ENCODE measurements at places on chromosomes 13 and 19.

- no peak for DNase-seq
These were observed 201.0 kb downstream of the POSTN start for GRCh38 chr13:37397535-37397934.

DNA sequence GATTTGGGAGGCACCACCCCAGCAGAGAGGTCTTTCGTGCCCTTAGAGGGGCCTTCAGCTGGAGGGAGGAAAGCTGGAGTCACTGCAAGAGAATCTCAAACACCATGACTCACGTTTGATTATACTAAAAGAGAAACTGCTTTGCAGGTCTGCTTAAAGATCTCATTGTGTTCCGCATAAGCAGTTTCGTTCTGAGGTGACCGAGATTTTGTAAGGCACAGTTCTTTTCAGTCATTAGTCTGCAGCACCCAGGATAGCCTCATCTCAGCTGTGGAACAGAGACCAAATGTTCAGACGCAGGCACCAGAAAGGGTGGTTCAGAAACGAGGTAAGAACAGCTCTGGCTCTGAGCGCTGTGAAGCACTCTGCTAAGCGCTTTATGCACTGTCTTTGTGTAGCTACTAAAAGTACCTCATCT lies 71.2 kb upstream of the GTF3A start:
- DNase-seq = no peak

DNA sequence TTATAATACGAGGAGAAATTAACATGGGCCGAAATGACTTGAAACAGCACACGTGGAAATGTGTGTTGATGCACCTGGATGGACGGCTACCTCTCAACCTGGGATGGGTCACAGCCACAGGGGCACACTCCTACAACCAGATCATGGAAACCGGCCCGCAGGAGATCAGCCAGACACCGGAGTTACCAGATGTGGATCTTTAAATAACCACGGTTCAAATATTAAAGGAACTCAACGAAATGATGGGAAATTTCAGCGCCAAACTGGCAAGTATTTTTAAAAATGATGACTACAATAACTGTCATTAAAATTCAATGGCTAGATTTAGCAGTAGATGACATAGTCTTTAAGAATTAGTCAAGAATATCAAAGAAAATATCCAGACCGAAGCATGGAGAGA lies 166.9 kb upstream of the GPR12 start:
- DNase-seq = no peak

DNA sequence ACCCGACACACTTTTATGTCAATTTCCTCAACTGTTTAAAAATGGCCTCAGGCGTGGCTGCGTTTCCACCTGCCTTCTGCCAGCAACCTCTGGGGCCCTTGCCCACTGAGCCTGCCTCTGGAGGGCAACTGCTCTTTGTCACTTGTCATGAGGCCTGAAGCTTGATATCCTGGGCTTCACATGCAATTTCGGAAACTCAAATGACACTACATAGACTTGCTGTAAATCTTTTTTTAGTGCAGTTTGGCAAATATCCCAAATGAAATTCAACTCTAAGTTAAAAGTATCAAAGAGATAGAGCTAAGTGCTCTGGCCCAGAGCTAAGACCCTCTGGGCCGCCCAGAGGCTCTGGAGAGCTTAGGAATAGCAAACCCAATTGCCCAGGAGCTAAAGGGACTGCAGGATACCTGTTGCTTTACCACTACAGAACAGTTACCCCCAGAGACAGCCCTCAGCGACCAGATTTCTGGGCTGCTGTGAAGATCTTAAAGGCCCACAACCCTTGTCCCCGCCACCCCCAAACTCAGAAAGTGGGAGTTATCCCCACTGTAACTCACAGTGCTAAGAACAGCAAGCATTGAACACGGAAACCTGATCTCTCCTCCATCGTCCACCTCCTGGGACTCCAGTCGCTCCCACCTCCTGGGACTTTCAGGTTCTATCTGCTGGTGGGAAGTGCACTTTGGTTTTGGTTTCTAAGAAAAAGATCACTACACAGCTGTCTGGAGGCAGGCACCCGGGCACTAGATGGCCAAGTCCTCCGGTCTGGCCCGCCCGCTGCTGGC lies 19.4 kb downstream of the GJA3 start:
- DNase-seq = no peak

DNA sequence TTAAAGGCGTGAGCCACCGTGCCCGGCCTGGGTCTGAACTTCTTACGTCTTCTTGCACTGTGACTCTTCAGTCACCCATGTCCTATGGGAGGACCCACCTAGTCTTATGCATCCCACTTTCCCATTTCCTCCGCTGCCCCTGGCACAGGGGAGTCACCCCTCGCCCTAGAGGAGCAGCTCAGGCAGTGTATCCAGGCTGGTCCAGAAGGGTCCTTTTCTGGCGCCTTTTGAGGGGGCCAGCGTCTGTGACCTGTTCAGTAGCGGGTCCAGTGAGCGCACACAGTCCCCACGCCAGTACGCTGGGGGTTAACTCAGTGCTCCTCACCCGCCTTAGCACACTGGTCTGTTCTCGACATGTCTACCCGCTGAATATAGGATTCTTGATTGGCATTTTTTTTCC lies 107.1 kb downstream of the TM9SF2 start:
- DNase-seq = no peak

DNA sequence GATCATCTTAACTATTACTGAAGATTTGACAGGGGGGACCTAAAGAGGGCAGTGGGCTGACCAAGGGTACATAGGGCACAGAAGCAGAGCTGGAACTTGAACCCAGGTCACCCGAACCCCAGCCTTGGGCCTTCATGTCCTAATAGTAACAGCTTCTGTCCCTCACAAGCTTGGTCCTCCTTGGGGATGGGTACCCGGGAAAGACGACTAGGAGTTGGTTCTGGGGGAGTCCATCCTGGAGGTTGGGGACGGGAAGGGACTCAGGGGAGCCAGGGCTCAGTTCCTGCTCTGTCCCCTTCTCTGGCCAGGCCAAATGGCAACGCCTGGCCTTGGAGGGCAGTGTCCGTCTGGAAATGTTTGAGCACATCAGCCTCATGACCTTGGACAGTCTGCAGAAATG lies 39.6 kb upstream of the CYP4F8 start:
- no peak for DNase-seq

DNA sequence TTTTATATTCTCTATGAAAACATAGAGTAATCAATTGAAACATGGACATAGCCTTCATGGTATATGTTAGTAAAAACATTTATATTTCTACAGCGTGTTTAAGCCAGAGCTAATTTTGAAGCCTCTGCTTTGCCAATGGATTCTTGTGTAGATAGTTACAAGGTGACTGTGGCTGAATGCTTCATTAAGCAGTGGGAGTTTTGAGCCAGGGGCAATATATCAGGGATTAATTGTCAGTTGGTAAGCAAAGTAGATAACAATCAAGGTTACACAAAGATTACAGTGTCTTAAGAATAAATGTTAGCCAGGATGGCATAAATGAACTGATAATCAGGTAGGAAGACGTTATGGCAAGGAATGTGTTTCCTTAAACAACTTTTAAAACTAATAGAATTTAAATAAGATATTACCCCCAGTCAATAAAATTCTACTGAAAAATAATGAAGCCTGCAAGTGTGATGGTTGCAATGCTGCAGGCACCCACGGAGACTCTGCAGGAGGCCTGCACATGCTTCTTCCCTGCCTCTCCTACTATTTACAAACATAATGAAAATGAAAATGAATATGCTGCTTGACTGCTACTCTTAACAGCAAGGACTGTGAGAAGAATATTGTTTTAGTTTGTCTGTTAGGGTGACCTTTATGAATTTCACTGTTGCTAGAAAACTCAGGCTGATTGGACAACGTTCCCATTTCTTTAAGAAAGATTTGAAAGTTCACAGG lies 588.5 kb downstream of the GPC5 start:
- no peak for DNase-seq

DNA sequence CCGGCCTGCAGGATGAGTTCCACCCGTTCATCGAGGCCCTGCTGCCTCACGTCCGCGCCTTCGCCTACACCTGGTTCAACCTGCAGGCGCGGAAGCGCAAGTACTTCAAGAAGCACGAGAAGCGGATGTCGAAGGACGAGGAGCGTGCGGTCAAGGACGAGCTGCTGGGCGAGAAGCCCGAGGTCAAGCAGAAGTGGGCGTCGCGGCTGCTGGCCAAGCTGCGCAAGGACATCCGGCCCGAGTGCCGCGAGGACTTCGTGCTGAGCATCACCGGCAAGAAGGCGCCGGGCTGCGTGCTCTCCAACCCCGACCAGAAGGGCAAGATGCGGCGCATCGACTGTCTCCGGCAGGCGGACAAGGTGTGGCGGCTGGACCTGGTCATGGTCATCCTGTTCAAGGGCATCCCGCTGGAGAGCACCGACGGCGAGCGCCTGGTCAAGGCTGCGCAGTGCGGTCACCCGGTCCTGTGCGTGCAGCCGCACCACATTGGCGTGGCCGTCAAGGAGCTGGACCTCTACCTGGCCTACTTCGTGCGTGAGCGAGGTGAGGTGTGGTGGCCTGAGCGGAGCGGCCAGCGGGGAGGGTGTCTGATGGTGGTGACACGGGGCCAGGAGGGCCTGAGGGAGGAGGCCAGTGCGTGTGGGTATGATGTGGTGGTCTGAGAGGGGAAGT lies 15.5 kb downstream of the NFIC start:
- DNase-seq = no peak

DNA sequence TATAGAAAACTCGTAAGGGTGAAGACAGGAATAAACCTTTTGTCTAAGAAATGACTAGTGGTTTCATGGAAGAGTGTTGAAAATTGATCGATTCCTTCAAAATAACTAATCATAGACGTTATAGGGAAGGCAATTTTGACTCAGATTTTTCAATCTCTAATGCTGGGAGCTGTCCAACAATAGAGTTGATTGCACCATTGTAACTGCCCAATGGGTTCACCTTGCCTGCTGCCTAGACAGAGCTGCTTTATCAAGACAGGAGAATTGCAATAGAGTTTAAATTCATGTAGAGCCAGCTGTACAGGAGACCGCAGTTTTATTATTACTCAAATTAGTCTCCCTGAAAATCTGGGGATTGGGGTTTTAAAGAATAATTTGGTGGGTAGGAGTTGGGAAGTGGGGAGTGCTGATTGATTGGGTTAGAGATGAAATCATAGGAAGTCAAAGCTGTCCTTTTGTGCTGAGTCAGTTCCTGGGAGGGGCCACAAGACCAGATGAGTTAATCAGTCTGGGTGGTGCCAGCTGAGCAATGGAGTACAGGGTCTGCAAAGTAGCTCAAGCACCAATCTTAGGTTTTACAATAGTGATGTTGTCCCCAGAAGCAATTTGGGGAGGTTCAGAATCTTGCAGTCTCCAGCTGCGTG lies 16.8 kb upstream of the ADGRE2 start:
- DNase-seq = no peak

- DNase-seq = no peak
These were observed 11.6 kb upstream of the ZNF544 start for GRCh38 chr19:58217069-58217481.

GRCh38 chr19:485077-485476 lies 11.2 kb upstream of the MADCAM1 start:
- DNase-seq = no peak

DNA sequence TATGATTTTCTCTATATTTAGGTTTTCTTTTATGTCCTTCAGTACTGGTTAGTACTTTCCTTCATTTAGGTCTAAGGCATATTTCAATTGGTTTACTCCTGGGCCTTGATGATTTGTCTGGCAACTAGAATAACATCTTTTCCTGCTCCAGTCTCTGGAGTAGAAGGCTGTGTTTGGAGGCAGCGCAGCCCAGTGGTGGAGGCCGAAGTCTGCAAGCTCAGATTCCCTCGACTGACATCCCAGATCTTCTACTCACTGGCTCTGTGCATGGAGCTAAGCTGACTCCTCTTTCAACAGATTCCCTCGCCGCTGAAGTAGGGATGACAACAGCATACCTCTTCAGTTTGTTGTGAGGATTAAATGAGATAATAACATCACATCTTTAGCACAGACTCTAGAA lies 141.0 kb downstream of the RAP2A start:
- DNase-seq = no peak

GRCh38 chr13:73062468-73062867 lies 3.7 kb downstream of the KLF5 start:
- DNase-seq = no peak

DNA sequence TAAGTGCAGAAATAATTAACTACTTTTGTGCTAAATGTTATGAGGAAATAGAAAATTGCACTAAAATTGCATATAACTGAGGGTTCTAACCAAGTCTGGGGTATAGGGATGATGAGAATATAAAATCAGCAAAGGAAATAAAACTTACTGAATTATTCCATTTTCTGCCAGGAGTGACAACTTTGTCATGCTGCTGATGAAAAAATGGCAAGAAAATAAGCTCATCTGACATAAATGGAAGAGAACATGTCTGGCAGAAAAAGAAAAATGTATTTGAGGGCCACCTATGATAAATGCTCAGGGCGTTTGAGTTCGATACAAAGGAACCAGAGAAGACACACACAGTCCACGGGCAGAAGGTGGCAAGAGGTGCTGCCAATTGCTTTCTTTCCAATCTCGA lies 78.2 kb downstream of the LHFPL6 start:
- DNase-seq = no peak

DNA sequence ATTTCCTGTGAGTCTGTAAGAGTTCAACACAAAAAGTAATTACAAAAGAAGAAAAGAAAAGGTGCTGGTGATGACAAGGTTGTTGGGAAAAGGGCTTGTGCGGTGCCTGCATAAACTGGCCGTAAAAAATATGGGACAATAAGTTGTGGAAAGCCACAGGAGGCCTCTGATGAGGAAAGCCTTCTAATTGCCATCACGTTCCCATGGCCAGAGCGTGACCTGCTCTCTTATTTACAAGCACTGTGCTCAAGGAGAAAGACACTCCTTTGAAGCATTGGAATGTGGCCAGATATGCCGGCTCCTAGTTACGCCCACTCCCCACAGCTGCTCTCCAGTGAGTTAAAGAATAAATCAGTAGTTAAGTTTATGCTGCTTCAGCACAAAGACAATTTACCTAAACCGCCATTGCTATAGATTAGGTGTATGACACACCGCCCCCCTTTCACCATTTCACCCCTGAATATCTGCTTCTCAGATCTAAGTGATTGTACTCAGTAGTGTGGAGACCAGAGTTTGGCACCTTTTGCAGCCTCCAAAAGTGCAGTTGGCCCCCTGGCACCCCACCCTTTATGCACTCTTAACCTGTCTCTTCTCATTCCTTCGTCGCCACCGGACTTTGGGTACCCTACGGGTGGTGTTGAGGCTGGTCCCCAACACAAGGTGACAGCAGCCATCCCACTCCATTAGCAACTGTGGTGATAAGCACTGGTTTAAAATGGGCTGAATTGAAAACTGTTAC lies 8.1 kb upstream of the PGLYRP1 start:
- no peak for DNase-seq

DNA sequence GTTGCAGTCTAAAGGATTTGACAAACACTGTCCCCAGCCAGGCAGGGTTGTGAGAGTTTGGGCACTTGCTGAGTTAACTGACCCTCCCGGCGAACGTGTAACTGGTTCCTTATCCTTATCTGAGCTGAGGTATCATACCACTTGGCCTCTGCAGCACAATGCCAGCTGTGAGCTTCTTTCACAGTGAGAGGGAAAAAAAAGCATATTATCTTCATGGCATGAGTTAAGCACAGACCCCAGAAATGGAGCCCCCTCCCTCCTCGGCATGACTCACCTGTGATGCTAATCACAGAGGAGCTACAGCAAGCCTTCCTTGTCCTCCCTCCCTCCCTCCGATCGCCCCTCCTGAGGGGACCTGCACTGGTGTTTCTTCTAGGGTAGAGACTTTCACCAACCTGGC lies 60.5 kb downstream of the EFNB2 start:
- DNase-seq = no peak

- DNase-seq = no peak
These were observed 149.9 kb upstream of the HTR2A start for GRCh38 chr13:47046706-47047105.

- no peak for DNase-seq
These were observed 5.7 kb downstream of the PTPRS start for GRCh38 chr19:5334824-5335500.

Data from activated CD4-positive, CD25-positive, alpha-beta regulatory T cell (primary cell).